ENCODE measurements at places on chromosomes 6 and 20.

DNA sequence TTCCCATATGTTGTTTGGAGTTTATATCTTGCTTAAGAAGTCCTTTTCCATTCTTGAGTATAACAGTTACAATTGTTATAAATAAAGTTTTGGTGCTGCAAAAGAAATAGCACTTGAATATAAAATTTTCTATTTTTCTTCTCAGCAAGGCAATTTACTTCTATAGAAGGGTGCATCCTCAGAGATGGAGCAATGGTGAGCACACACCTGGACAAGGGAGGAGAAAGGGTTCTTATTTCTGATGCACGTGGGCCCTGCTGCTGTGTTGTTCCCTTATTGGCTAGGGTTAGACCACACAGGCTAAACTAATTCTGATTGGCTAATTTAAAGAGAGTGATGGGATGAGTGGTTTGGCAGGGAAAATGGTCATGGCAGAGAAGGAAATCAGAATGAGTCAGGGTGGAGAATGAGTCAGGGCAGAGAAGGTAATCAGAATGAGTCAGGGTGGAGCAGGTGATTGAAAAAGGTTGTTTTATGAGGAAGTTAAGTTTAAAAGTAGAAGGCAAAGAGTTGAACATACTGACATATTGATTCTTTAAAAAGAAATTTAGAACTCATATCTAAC, 38.0 kb downstream of the CST8 start:
- no peak for DNase-seq

DNA sequence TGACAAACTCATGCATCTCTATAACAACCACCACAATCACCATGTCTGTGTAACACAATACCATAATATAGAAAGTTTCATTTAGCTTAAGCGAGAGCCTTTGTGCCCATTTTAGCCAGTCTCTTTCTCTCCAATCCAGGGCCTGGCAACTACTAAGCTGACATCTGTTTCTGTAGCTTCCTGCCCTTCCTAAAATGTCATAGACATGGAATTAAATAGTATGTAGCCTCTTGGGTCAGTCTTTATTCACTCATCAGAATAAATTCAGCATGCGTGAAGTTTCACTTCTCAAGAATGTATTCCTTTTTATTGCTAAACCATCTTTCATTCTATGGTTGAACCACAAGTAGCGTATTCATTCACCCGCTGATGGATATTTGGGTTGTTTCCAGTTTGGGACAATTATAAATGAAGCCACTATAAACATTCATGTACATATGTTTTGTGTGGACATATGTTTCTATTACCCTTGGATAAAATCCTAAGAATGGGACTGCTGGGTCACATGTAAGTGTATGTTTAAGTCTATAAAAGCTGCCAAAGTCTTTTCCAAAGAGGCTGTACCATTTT, 1.7 kb upstream of the TREM2 start:
- no peak for DNase-seq

- no peak for DNase-seq
Measured at GRCh38 chr6:20402092-20402341, 338 bp downstream of the E2F3 start.

DNA sequence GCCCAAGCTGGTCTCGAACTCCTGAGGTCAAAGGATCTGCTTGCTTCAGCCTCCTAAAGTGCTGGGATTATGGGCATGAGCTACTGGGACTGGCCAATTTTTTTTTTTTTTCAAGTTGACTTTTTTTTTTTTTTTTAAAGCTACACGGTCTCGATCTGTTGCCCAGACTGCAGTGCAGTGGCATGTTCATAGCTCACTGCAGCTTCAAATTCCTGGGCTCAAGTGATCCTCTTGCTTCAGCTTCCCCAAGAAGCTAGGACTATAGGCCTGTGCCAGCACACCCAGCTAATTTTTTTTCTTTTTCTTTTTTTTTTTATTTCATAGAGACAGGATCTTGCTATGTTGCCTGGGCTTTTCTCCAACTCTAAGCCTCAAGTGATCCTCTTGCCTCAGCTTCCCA, 59.5 kb downstream of the NCOA3 start:
- no peak for DNase-seq

- DNase-seq: no peak
Measured at GRCh38 chr6:111105578-111105977, 18.3 kb downstream of the SLC16A10 start.

DNA sequence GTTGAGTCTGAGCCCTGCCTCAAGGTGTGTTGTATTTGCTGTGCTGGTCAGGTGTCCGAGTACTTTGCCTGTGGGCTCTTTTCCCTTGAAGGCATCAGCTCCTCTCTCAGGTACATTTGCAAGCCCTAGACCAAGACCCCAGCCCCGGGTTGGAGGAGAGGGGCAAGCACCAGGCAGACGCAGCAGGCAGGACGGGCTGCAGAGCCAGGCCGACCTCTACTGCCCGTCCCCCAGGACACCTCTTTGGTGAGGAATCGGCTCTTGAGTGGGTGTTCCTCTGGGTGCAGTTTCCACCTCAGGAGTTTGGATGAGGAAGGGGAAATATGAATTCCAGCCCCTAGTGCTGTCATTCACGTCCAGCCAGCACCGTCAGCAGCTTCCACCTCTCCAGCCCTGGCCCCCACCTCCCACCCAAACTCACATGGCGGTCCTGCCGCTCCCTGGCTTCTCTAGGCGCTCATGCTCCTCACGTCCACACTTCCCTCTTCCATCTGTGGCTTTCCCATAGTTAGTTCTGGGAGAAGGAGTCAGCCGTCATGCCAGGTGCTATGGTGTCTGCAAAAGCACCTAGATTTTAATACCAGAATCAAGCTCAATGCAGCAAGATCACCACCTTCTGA, 183.9 kb downstream of the DLL1 start:
- no peak for DNase-seq

DNA sequence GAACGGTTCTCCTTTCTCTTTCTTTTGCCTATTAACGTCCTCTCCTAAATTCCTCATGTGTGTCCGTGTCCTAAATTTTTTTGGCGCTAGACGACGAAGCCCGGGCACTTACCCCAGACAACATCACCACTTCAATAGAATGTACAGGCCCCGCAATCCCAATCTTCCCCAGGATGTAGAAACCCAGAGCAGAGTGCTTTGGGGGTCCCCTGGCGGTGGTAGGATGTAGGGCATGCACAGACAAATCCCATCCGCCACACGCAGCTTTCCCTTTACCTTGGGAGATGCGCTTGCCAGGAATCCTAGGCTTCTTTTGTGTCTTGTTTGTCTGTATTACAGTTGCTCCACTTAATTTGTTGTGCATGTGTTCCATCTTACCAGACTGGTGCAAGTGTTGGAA, 417.3 kb upstream of the ARID1B start:
- DNase-seq: no peak

DNA sequence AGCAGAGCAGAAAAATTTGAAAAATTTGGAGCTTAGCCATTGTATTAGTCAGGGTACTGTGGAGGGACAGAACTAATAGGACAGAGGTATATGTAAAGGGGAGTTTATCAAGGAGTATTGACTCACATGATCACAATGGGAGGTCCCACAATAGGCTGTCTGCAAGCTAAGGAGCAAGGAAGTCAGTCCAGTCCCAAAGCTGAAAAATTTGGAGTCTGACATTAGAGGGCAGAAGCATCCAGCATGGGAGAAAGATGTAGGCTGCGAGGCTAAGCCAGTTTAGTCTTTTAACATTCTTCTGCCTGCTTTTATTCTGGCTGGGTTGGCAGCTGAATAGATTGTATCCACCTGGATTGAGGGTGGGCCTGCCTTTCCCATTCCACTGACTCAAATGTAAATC, 82.0 kb downstream of the SMPDL3A start:
- no peak for DNase-seq

DNA sequence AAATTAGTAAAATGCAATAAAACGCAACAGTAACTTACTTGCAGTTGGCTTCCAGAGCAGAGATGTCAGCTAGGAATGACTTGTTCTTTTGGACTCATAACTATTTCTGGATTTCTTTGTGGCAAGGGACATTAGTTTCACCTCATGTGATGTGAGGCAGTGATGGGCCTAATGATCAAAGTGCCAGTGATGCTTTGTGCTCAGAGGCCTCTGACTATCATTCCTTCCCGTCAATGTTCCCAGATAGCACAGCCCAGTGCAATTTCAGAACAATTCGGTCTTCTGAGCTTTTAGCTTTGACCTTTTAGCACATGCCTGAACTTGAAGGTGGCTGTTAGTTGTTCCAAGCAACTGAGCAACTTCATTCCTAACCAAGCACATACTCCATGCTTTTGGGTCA, 596.8 kb downstream of the TFAP2B start:
- DNase-seq: no peak

DNA sequence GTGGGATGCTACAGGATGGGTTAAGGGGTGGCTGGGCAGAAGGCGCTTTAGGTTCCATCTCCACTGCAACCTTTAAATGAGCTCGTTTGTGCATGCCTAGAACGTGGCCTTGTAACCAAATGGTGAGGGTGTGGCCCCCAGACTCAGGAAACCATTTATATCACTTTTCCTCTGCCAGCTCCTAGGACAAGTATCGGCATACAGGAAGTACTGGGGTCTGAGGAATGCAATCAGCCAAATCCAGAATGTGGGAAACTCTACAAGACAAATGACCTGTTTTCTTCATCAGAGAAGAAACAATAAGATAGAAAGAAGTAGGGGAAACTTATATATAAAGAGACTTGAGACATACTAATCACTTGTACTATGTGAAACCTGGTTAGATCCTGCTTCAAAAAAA, 21.2 kb downstream of the AK9 start:
- DNase-seq: no peak

GRCh38 chr6:149278997-149279396, 38.5 kb upstream of the TAB2 start:
- no peak for DNase-seq

- DNase-seq: no peak
Measured at GRCh38 chr6:158460602-158461169, 99.2 kb upstream of the TMEM181 start.

GRCh38 chr6:33147807-33148666, 44.2 kb downstream of the COL11A2 start:
- DNase-seq: no peak

DNA sequence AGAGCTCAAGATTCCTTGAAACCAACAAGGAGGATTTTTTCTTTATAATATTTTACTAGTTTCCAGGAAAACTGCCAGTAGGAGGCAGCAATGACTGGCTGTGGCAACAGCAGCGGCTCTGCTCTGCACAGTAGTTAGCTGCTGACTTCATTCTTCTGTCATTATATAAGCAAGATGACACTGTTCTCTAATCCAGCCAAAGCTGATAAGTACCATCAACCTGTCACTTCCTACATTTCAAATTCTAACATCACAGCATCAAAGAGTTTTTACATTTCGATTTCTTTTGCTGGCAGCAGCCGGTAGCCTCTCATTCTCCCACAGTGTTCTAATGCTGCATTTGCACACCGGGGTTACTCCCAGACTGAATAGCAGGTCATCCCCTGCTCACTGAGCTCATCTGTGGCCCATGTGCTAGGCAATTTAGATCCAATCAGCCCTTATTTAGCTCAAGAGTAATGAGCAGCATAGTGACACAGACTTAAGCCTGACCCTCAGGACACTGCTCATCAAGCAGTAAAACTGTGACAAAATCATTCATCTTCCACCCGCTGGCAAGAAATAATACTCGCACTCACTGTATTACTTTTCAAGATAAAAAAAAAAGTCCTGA, 67.8 kb downstream of the MMS22L start:
- DNase-seq: no peak

- no peak for DNase-seq
Measured at GRCh38 chr6:43496370-43497128, 13.6 kb downstream of the LRRC73 start.

DNA sequence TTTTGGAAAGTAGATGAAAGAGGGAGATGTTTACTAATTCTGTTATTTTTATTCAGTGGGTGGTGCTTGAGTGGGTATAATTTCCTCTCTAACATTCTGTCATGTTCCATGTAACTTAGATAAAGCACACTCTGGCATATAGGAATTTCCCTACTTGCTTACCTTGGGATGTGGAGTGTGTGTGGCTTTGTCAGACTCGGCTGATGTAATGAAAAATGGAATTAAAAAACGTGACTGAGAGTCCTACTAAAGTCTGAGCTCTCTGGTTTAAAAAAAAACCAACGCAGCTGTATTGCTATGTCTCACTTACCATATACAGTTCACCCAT, 98.3 kb downstream of the JARID2 start:
- no peak for DNase-seq

GRCh38 chr6:13025893-13026499, 302.3 kb downstream of the TBC1D7 start:
- DNase-seq: no peak

DNA sequence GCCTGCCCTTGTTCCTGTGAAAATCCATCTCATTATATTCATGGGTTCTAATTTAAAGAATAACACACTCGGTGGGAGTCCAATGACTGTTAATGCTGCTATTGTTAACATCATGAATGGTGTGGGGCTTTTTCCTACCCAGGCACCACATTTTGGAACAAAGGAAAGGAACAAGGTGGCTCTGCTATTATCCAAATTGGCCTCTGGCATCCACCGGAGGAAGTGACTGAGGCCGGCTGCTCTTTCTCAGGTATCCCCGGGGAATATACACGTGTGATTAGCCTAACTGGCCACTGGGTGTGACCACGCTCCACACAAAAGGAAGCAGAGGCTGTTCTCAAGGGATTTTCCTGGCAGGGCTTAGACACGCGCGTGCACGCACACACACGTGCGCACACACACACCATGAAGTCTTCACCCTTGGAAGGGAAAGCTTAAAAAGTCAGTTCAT, 601.2 kb upstream of the ARID1B start:
- DNase-seq: no peak

DNA sequence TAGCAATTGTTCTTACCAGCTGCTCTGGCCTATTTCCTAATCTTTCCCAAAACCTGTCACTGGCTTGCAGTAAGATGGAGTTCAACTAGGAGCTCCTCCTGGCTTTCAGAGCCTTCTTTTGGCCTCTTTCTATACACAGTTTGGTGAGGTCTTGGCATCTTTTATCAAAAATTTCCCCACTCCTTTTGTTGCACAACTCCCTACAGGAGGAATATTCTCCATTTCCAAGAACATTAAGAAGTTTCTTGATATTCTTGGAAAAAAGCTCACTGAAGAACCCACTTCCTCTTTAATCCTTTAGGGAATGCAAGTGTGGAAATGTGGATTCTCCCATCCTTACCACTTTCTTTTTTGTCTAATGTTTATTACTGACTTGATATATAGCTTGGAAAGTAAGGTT, 171.3 kb upstream of the KCNK16 start:
- DNase-seq: no peak

GRCh38 chr6:14151773-14152172, 34.2 kb downstream of the CD83 start:
- no peak for DNase-seq

- no peak for DNase-seq
Measured at GRCh38 chr6:15359335-15359862, 113.5 kb downstream of the JARID2 start.

- no peak for DNase-seq
Measured at GRCh38 chr6:113980937-113981554, 10.1 kb upstream of the HDAC2 start.

- no peak for DNase-seq
Measured at GRCh38 chr20:15155848-15156401, 818.5 kb upstream of the FLRT3 start.

DNA sequence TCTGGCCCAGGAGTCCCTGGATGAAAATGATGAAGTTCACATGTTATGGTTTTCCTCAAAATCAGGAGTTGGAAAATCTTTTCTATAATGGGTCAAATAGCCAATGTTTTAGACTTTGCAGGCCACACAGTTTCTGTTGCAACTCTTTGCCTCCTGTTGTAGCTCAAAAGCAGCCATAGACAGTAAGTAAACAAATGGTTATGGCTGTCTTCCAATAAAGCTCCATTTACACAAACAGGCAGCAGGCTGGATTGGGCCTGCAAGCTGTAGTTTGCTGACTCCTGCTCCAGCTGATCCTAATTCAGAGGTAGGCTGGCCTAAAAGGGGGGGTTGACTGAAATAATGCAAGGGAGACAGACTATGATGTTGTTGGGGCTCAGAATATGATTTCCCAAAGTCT, 33.0 kb downstream of the METTL24 start:
- DNase-seq: no peak
